ENCODE measurements at places on chromosomes 5 and 9.
A peak's percentile ranks its signal among the peaks of the same experiment; 100 is the strongest.

DNA sequence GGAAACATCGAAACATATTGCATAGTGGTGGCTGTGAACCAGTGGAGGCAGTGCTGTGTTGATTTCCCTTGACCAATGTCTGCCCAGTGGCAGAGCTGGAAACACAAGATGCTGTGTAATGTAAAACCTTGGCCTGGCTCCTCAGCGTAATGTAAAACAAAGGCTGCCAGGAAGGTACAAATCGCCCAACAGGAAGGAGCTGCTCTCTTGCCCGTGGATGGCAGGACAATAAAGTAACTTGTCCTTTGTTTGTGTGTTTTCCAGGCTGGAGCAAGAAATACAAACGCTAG lies 143.4 kb downstream of the PALM2AKAP2 start:
- DNase-seq = no peak

- no peak for DNase-seq
Measured at GRCh38 chr5:167177736-167178135, 1113.7 kb upstream of the WWC1 start.

- DNase-seq = no peak
Measured at GRCh38 chr5:37954561-37954960, 114.7 kb upstream of the GDNF start.

DNA sequence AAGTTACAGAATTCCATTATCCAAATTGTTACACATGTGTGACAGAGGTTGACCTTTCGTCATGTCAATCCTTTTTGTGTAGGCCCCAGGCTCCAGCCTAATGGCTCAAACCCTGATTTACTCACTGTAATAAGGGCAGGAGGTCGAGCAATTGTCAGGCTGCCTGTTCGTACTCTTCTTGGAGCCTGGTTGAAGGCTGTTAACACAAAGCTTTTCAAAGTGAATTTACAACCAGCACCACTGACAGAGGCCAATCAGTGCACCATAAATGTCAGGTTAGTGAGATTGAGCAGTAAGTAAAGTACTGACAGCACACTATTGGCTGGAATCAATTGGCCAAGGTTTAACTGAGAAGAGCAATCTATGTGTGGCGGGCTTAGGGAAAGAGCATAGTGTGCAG lies 16.8 kb downstream of the PRDM6 start:
- DNase-seq = no peak

- DNase-seq = no peak
Measured at GRCh38 chr5:162800301-162800700, 637.1 kb upstream of the CCNG1 start.

GRCh38 chr9:129282731-129283211 lies 104.7 kb upstream of the IER5L start:
- peak; percentile 39 for DNase-seq

GRCh38 chr5:135007749-135008363 lies 26.2 kb downstream of the PITX1 start:
- no peak for DNase-seq

GRCh38 chr9:84988621-84989020 lies 319.1 kb downstream of the NTRK2 start:
- no peak for DNase-seq

DNA sequence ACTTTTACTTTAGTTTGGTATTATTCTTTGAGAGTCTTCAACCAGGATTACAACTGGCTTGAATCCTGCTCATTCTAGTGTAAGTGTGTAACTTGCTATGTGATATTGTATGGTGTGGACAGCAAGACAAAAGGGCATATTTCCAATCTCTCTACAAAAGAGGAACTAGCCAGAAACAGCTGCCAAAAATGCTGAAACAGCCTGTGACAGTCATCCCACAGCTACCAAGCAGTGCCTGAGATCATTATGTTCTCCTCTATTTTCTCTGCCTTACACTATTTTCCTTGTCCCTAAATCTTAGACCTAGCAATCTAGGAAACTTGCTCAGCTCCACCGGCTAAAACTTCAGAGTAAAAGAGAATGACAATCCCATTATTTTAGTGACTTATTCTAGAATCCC lies 42.8 kb downstream of the WDR41 start:
- no peak for DNase-seq

DNA sequence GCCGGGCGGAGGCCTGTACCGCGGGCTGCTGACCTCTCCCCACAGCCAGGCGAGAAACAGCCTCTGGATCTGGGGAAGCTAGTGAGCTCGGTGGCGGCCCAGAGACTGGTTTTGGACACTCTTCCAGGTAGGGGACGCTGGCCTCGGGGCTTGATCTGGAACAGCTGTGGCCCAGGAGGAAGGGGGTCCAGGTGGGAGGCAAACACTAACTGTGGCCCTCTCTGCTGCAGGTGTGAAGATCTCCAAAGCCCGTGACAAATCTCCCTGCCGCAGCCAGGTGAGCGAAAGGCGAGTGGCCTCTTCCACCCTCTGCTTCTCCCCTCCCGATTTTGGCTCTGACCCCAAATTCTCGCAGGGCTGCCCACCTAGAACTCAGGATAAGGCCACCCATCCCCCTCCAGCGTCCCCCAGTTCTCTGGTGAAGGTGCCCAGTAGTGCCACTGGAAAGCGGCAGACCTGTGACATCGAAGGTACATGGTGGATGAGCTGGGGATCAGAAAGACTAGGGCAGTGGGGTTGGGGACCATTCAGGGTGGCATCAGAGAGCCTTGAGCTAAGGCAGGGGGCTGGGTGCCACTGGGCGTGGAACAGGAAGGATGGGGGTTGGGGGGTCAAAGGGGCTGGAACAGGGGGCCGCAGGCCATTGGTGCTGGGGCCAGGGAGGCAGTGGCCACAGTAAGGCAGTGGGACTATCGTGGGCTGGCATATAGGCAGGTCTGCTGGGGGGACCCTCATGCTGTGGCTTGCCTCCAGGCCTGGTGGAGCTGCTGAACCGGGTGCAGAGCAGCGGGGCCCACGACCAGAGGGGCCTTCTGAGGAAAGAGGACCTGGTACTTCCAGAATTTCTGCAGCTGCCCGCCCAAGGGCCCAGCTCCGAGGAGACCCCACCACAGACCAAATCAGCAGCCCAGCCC lies 12.9 kb upstream of the SLC34A1 start:
- DNase-seq = no peak

DNA sequence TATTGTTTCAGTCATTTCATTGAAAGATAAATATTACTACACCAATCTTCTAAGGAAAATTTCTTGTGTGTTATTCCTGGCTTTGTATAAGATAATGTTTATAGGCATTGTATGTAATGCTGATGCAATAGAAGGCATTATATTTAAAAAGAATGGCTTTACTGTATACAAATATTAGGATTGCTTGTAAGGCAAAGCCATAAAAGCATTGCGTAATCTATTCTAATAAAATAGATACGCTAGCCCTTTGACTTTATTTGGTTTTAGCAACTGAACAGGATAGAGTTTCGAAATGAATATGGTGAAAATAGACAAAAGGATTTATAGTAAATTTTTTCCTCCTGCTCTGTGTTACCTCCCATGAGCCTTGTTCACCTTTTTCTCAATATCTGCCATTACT lies 5.5 kb upstream of the LYSMD3 start:
- no peak for DNase-seq

DNA sequence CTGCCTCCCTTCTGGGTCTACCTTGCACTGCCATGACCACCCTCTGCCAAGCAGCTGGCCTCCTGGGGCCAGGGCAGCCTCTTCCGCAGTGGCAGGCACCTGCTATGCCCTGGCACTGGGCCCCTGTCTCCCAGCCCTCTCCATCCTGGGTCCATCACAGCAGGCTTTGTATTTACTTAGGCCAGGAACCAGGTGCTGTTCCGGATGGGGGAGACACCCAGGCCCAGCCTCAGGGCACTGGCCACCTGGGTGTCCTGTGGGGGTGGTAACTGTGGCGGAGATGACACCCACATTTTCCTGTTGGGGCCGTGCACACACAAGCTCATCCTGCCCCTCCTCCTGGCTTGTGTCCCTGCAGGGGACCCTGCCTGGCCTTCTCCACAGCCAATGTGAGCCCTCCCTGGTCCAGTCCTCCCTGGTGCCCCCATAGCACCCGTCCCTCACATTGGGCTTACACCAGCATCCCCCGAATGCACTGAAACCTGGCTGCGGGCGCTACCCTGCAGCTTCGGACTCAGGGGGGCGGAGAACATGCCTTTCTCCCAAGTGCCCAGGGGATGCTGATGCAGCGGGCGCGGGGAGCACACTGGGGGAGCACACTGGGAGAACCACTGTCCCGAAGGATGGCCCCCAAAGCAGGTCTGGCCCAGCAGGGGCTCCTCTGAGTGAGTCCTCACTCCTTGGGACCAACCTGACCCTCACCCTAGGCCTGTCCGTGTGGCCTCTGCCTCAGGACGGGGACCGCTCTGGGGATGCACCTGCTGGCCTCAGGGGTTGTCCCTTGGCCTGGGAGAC lies 17.9 kb downstream of the FAM163B start:
- no peak for DNase-seq

DNA sequence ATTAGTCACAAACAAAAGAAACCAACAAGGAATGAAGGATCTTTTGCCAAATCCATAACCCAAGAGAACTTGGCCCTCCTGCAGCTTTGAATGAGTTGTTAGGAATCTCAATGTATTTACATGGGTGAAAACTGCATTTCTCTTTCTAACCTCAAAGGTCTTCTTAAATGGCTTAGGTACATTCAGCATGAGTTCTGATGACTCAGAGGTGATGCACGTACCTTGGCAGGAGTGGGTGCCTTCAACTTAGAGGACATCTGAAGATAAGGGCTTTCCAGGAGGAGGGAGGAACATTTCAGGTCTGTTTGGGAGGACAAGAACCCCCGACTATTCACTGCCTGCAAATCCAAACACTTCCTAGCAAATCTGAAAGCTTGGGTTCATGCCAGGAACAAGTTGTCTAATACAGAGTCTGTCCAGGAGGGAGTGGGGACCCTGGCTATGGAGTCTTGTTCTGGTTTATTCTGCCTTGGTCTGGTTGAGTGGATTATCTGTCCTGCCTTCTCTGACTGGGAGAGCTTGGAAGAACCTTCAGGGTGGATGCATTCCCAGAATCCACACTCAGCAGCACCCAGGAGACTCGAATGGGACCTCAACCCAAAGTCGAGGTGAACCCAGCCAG lies 65.7 kb downstream of the IRX2 start:
- no peak for DNase-seq

DNA sequence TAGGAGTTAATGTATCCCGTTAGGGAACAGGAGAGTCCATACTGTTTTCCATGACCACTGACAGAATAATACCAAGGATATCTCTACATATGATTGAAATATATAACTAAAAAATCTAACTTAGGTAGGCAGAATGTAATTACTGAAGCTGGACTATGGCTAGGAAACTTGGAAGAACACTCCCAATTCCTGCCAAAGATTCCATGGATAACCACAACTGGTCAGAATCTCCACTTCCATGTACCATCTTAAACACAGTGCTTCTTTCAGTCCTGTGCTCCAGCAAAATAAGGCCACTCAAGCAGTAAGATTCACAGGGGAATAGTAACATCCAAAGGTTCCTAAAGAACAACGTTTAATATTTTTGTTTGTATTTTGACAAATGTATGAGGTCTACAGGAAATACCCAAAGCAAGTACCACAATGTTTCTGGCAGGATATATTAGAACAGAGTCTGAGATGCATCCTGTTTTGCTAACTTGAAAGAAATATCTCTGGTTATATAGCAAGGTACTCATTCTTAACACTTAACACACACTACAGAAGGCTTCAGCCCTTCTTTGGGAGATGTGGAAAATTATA lies 295.0 kb downstream of the ADAMTS6 start:
- DNase-seq = no peak

GRCh38 chr5:178450121-178451028 lies 139.8 kb downstream of the COL23A1 start:
- DNase-seq = no peak

- no peak for DNase-seq
Measured at GRCh38 chr5:102850503-102850902, 95.4 kb downstream of the PAM start.

GRCh38 chr5:84568171-84568570 lies 183.5 kb upstream of the EDIL3 start:
- no peak for DNase-seq

GRCh38 chr5:118788351-118788750 lies 200.0 kb downstream of the DTWD2 start:
- no peak for DNase-seq

GRCh38 chr5:163770625-163771024 lies 265.2 kb downstream of the MAT2B start:
- no peak for DNase-seq

DNA sequence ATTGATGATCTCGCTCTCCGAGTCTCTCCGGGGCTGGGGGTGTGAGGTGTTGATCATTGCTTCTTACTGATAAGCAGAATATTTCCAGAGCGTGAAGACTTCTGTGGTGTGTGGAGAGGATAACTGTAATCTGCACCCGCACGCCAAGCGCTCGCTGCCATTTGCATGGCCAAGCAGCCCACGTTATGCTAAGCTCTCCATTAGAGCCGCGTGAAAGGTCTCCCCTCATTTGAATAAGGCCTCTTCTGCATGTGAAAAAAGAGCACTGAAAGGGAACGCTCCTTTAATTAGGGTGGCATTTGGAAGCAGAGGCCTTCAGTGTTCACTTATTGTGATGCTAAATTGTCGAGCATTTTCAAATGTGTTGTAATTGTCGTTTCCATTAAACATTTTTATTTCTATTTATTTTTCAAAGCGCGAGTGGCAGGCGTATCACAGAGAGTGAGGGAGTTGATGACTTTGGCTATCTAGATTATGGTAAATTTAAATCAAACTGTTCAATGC lies 163.6 kb upstream of the IRX2 start:
- DNase-seq = no peak

DNA sequence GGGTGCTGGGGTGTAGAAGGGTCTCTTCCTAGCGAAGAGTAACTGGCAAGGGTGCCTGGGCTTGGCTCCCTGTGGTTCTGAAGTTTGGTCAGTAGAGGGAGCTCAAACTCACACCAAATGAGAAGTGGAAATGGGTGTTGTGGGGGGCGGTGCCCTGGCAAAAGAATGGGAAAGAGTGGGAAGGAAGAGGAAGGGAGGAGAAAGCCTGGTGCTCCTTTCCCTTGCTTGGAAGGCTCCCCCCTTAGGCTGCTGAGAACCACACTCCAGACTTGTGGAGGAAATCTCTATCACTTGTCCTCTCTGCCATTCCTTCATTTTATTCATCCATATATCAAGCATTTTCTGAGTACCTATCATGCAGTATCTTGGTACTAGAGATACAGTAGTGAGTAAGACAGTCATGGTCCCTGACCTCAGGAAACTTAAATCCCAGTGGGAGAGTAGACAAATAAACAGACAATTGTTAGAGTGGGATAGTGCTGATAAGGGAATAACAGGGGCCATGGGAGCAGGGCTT lies 13.0 kb downstream of the SLC4A9 start:
- peak; percentile 75 for DNase-seq

DNA sequence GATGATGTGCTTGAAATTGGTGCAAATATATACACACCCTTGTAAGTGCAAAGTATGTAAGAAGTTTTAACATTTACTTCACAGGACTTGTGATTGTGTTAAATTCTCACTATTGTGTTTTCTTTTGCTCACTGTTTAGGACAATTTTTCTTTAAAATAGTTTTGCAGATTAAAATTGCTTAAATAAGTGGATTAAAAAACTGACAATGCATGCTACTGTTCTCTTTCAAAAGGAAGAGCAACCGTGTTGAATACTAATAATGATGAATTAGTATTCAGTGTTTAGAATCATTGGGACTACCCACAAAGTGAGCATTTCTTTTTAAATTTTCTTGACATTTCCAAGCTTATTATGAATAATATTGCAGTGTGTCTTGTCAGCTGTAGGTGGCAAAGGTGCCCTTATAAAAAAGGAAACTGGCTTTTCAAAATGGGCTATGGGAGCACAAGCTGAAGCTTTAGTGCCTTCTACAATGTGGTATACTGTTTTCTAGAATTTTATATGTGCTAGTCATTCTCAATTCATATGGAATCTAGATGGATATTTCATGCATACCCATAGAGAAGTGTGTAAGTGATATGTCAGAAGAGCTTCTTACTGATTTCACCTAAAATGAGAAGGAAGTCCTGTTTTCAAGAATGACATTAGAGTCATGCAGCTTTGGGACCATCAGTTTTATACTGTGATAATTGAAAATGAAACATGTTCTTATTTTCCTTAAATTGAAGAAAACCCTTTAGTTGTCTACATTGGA lies 35.4 kb downstream of the SREK1 start:
- no peak for DNase-seq
